ENCODE measurements at places on chromosomes 5 and 9. TPM values are rescaled to one million over a fixed set of nuclear protein-coding genes. Genes with fewer than 3 reads are reported as not detected.

DNA sequence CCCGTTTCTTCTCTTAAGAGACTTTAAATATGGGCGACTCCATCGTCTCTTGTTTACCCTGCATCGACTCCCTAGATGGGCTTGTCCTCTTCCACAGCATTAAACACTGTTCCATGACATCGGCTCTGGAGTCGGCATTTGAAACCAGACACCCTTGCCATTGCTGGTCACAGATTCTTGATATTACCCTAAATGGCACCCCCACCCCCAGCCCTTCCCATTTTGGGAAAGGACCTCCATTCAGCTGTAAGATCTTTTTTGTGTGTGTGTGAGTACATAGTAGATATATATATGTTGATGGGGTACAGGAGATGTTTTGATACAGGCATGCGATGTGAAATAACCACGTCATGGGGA, 51.1 kb upstream of the SH3PXD2B start:
- H3K36me3 ChIP-seq: no peaks in the 10 kb centered on the region
- H3K4me3 ChIP-seq: no peak overlapping the region
- no peaks in the 10 kb centered on the region for H3K27me3 ChIP-seq
- H3K27ac ChIP-seq: no peak overlapping the region
- H3K4me1 ChIP-seq: no peaks in the 10 kb centered on the region

RAB3C gene
- total RNA-seq: 3.0 TPM

- H3K4me1 ChIP-seq: no peaks in the 10 kb centered on the region
- DNase-seq: no peak
- no peak overlapping the region for H3K4me3 ChIP-seq
- no peaks in the 10 kb centered on the region for H3K27me3 ChIP-seq
Observed at GRCh38 chr5:31492869-31493268, 39.0 kb downstream of the DROSHA start.

DNA sequence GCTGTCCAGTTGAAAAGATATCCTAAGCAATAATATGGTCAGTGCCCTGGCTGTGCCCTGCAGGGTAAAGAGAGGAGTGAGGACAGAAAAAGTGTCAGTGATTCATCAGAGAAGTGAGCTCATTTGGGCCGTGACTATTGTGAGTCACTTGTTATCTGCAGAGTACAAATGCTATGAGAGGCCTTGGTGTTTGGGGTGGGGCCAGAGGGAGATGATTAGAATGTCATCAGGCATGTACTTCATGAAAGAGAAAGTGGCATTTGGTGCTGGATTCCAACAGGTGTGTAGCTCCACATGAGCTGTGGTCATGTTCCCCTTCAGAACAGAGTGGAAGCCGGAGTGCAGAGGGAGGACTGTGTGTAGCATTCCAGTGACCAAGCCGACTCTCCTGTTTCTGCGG, 174.1 kb downstream of the KDM4C start:
- H3K4me3 ChIP-seq: no peak overlapping the region
- H3K4me1 ChIP-seq: no peaks in the 10 kb centered on the region
- peak; percentile 14 for DNase-seq
- no peak overlapping the region for H3K27ac ChIP-seq
- H3K36me3 ChIP-seq: no peaks in the 10 kb centered on the region

GRCh38 chr5:107765805-107766063, 95.0 kb upstream of the EFNA5 start:
- no peaks in the 10 kb centered on the region for H3K4me1 ChIP-seq
- no peak overlapping the region for H3K4me3 ChIP-seq
- H3K36me3 ChIP-seq: no peaks in the 10 kb centered on the region
- no peak for DNase-seq
- no peaks in the 10 kb centered on the region for H3K27me3 ChIP-seq
- no peak overlapping the region for H3K27ac ChIP-seq

DNA sequence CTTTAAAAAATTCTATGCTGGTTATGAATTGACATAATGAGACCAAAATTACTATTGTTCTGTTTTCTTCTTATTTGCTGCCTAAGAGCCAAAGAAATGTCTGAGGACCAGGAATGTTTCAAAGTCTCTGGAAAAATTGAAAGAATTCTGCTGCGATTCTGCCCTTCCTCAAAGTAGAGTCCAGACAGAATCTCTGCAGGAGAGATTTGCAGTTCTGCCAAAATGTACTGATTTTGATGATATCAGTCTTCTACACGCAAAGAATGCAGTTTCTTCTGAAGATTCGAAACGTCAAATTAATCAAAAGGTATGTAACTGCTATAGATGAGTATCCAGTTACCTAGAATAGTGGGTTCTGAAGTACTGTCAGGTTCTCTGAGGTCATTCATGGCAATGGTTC, 10.3 kb upstream of the DHFR start:
- H3K4me1 ChIP-seq: no peaks in the 10 kb centered on the region
- no peak overlapping the region for H3K27ac ChIP-seq
- H3K4me3 ChIP-seq: no peak overlapping the region

Data from ascending aorta (tissue), 2 donors.